T-cell (primary cell): ENCODE measurements at places on chromosomes 11 and 22. TPM values are rescaled to one million over a fixed set of nuclear protein-coding genes. Genes with fewer than 3 reads are reported as not detected.

The SYT12 gene
- total RNA-seq, result not detected

The HIRA gene
- total RNA-seq, result 25.1 TPM

The PRR5L gene
- total RNA-seq, result 24.2 TPM

The OR52I1 gene
- not detected for total RNA-seq

The MS4A12 gene
- not detected for total RNA-seq

The ART1 gene
- total RNA-seq, result not detected
